ENCODE measurements at places on chromosomes 11 and 22.

DNA sequence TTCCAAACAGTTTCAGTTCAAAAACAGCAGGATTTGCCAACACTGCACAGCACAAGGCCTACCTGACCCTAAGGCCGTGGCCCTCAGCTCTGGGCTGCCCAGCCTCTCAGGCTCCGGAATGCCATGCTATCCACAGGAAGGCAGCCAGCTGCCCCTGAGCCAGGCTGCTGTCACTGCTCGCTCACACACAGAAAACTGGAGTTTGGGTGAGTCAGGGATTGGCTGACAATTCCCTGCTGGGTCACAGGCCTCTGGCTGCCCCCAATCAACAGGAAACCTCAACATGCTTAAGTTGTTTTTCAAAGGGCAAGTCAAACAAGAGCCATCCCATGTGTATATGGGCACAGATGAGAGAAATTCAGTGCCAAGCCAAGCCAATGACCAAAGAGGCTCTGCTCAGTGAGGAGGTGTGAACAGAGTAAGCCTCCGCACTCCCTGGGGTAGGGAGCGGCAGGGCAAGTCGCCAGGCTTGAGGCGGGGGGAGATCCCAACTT, 50.2 kb downstream of the RPL27A start:
- peak; percentile 89 for DNase-seq

GRCh38 chr11:105935791-105936190, 86.2 kb downstream of the MSANTD4 start:
- DNase-seq = no peak

DNA sequence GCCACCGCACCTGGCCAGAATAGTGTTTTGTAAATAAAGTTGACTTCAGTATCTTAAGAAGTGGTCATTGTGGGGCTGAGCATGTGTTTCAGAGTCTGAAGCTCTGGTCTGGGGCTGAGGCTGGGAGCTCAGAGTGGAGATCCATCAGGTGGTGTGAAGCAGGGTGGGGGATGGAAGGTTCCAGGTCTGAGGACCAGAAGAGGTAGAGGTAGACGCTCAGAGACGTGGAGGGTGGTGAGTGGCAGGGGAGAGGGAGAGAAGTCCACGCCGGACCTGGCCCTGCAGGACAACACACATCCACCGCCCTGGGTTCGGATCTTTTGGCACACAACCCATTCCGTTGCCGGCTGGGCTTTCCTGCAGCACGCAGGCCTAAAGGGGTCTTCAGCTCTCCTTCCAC, 40.7 kb downstream of the ARHGAP8 start:
- DNase-seq = no peak

DNA sequence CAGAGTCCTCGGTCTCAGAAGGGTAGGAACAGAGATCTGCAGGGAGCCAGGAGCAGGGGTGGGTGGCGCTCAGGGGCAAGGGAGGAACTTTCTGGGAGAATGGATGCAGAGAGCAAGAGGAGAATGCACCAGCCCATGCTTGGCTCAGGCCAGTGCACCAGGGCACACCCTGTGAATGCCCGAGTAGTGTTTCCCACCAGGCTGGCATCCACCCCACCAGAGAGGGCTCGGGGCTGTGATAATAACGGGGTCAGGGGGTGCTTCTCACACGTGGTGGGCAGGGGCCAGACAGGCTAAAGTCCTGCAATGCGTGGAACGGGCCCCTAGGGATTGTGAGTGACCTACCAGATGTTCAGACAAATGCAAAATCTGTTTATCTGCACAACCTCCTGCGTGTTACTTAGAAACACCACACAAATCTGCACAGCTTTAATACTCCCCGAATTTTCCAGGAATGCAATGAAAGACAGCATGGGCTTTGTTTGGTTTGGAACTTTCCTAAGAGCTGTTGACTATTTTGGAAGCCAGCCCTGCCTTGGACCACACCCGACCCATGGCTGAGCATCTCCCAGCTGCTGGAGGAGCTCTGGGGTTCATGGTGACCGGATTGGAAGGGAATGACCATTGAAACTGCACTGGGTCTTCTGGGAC, 368.3 kb downstream of the SHANK2 start:
- DNase-seq = no peak

DNA sequence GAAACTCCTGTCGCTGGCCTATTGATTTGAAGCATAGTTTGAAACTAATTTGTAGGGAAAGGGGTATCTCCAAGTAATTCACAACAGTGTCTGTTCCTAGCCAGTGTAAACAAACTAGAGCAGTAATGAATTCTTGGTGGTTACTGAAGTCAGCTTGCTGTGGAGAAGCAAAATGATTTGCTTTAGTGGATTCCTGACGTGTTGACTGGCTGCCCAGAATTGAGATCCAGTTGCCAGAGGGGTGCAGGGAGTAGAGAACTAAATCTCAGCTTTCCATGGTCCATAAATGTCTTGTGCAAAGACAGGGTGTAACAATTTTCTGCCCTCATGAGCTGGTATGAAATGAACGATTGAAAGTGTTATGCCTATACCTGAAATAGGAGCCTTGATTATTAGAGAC, 382.5 kb upstream of the KIRREL3 start:
- DNase-seq = no peak

GRCh38 chr11:61008971-61009370, 37.5 kb downstream of the CD6 start:
- DNase-seq = no peak

Measured in posterior vena cava (tissue), 2 donors.